ENCODE measurements at places on chromosomes 11 and 22. TPM values are rescaled to one million over a fixed set of nuclear protein-coding genes. Genes with fewer than 3 reads are reported as not detected.

DNA sequence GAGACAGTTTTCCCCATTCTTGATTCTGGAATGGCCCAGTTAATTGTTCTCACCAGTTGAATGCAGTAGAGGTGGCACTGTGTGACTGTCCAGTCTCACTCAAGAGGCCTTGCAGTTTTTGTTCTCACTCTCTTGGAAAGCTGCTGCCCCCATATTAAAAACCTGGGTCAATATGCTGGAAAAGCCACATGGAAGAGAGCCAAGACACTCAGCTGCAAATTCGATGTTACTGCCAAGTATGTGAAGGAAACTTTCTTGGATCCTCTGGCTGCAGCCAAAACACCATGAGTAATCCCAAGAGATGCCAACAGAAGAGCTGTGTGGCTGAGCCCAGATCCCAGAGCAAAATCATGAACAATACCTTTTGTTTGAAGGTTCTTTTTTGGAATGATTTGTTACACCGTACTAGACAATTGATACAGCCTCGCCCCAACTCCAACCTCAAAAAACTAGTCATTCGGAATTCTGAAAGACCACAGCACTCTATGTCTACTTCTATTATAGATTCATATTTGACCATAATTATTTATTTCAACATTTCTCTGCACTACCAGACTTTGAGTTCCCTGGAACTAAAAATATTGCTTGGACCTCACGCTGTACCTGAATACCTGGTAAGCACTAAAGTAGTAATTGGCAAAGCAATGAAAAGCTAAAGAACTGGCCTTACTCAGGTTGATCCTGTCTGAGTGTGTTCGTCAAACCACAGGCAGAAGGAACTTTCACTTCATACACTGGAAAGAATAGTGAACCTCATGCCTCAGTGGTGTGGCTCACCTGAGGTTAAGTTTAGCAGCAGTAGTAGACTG is 378.8 kb downstream of the ETS1 start:
- DNase-seq, result peak; percentile 94

DNA sequence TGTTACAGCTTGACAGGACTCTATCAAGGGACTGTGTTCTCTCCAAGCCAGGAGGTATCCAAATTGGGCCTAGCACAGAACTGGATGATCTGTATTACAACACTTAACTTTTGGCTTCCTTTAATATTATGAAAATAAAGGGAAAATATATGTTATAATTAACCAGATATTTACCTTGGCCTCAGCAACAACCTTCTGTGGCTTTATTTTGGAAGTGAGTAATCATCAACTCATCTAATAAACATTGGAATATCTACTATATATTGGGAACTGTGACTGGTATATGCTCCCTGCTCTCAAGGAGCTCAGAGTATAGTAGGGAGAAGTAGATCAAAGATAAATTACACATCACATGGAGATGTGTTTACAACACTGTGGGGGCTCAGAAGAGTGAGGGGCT is 352.2 kb downstream of the METTL15 start:
- no peak for DNase-seq

- DNase-seq, result no peak
Observed at GRCh38 chr11:36093548-36093947, 149.7 kb downstream of the LDLRAD3 start.

SUSD2 gene
- total RNA-seq, result 0.23 TPM

AGBL2 gene
- total RNA-seq, result not detected

Measured in glomerular endothelial cell (primary cell).